T47D (cell line): ENCODE measurements at places on chromosomes 2 and 18.

GRCh38 chr2:146461068-146461467, 1383.8 kb upstream of the ACVR2A start:
- DNase-seq: no peak

DNA sequence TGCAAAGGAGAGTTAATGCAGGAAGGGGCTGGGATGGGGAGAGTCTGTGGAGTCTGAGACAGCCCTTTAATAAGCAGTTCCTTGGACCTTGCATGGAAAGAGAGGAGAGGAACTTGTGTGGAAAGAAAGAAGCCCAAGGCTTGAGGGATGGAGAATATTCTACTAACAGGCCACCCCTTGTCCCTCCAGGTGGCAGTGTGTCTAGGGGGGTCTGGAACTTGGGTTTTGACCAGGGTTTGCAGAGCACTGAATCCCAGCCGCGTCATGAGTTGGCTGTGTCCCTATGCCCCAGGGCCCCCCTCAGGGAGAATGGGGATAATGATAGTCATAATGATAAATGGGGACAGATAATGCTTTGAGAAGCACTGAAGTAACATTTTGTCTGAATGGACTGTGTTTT, 15.0 kb downstream of the TCF7L1 start:
- no peak for DNase-seq

GRCh38 chr2:201151127-201151981, 31.6 kb upstream of the CASP10 start:
- DNase-seq: no peak

- DNase-seq: no peak
Observed at GRCh38 chr2:121004359-121004758, 268.7 kb downstream of the GLI2 start.

DNA sequence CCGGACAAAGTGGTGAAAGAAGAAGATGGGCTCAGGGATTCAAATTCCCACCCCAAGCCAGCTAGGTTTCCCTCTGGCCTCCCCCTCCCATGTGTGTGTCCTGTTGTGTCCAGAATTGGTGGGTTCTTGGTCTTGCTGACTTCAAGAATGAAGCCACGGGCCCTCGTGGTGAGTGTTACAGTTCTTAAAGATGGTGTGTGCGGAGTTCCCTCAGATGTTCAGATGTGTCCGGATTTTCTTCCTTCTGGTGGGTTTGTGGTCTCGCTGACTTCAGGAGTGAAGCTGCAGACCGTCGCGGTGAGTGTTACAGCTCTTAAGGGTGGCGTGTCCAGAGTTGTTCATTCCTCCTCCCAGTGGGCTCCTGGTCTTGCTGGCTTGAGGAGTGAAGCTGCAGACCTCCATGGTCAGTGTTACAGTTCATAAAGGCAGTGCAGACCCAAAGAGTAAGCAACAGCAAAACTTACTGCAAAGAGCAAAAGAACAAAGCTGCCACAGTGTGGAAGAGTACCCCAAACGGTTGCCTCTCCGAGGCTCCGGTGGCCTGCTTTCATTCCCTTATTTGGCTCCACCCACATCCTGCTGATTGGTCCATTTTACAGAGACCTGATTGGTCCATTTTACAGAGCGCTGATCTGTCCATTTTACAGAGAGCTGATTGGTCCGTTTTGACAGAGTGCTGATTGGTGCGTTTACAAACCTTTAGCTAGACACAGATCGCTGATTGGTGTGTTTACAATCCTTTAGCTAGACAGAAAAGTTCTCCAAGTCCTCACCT, 37.7 kb upstream of the KLF11 start:
- DNase-seq: no peak

DNA sequence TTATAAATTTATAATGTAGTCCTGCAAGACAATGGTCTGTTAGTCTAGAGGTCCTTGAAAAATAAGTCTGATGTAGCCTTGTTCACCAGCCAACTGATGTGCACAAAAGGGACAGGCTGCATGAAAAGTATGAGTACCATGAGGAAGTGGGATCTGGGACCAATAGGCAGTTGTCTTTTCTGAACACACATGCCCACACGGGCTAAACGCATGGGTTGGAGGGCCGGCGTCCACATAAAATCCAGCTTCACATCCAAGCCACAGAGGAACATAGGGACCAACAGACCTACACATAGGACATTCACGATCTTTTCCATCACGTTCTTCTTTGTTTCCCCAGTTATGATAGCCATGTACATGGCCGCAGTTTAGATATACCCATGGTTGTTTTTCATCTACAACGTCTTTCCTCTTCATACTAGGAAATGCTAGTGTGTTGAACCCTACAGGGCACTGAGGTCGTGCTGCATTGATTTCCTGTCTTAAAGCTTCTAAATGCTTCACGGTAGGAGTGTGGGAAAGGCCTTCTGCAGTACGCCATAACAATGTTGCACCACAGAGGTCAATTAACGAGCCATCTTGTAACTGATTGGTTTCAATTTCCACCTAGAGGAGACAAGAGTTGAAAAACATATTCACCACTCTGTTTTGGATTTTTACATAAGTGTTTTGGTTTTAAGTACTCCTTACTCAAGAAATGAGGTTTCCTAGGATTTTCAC, 49.4 kb downstream of the PELI1 start:
- DNase-seq: no peak

GRCh38 chr2:159086342-159086741, 117.9 kb downstream of the TANC1 start:
- DNase-seq: no peak

DNA sequence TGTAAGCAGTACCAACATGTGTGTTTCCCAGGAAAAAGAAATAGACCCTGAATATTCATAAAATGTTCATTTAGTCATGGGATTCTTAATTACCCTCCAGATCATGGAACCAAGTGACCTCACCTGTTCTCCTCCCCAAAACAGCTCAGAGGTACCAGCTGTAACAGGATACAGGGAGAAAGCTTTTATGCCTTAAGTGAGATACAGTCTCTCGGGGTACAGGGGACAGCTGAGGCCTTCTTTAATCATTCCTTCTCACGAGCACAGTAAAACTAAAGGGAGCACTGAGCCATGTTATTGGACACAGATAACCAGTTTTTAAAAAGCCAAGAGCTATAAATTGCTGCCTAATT, 16.6 kb downstream of the EPHA4 start:
- DNase-seq: no peak

- no peak for DNase-seq
Observed at GRCh38 chr18:6406910-6407470, 7.7 kb downstream of the L3MBTL4 start.

DNA sequence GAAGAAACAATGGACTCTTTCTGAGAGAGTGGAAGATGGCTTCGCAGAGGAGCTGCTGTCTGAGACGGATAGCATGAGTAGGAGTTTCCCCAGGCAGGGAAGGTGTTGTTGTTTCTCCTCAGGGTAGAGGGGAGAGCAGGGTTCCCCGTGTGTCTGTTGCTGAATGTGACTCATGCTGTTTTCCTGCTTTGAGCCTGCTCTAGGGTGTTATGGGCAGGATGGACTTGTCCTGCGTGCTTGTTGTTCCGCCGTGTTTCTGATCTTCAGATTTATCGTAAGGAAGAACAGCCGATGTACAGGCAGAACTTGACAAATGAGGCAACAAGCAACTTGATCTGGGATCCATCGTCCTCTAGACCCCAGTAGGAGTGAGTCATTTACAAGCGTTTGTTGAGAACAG, 19.7 kb upstream of the MYCN start:
- no peak for DNase-seq

- DNase-seq: no peak
Observed at GRCh38 chr2:70854411-70854810, 18.8 kb upstream of the CD207 start.

DNA sequence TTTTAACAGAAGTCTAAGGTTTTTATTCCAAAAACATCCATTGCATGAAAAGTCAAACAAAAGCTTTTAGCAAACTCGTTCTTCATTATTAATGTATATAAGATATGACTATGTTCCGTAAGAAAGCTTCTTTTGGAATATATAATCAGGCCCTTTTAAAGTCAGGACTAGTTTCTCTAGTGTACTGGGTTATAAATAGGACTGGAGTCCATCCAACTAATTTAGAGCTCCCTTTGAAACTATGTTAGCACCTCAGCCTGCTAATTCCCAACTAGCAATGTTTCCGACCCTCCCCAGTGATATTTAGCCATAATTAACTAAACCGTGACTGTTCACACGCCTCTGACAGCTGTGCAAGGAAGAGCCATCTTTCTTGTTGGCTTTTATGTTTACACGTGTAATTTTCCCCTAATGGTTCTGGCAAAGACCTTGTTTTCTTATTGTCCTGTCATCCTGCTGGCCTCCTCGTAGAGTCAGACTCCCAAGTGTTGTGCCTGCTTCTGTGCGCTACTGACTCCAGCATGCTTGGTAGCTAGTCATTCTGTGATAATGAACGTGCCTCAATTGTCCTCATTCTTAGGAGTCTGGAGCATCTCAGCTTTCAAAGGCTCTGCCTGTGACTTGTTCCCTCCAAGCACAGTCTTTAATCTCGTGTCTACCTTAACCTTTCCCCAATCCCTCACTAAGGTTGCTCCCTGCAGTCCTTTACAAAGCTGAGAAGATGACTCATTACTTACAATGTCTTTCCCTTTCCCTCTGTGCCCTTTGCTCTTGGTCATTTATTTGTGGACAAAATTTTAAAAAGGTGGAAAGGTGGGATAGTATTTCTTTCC, 172.2 kb upstream of the RASGRP3 start:
- DNase-seq: no peak

GRCh38 chr18:31154181-31154580, 8.5 kb downstream of the DSC1 start:
- DNase-seq: no peak

- DNase-seq: no peak
Observed at GRCh38 chr2:122480501-122481243, 725.2 kb downstream of the TSN start.

DNA sequence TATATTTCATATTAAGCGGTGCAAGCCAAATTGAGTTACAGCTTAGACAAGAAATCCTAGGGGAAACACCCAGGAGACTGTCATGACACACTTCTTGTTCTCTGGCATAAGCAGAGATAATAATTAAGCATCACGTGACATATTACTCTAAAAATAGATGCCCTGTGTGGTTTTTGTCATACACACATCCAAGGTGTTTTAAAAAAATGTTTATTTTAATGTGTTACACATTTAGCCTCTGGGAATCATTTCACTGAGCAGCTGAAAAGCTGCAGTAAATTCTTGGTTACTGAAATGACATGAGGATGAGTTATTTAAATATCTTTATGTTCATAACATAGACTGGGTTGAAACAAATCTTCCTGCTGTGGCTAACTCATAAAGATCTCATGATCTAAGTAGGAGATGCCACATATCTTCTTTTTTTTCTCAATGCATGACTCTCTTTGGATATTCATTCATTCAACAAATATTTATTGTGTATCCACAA, 38.0 kb upstream of the ERMN start:
- no peak for DNase-seq

- DNase-seq: no peak
Observed at GRCh38 chr2:8615576-8616281, 66.1 kb upstream of the ID2 start.

GRCh38 chr2:36516136-36516870, 81.7 kb downstream of the FEZ2 start:
- DNase-seq: no peak

- no peak for DNase-seq
Observed at GRCh38 chr2:52597346-52597745, 1170.3 kb upstream of the CHAC2 start.

GRCh38 chr2:71466301-71467179, 13.2 kb downstream of the DYSF start:
- DNase-seq: peak; percentile 31

- no peak for DNase-seq
Observed at GRCh38 chr2:96498021-96498431, 7.1 kb downstream of the NEURL3 start.

DNA sequence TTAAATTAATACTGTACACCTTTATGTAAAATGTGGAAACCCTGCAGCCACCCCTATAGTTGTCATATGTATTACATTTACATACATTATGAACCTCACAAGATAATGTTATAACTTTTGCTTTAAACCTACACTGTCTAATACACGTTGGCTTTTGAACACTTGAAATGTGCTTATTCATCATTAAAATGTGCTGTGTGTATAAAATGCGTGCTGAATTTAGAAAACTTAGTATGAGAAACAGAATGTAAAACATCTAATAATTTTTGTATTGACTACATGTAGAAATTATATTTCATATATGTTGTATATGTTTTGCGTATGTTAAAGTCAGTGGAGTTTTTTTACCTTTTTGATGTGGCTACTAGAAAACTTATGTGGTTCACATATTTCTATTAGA, 68.8 kb downstream of the MAPRE2 start:
- DNase-seq: no peak

GRCh38 chr2:190744041-190744440, 95.2 kb downstream of the NAB1 start:
- no peak for DNase-seq

GRCh38 chr2:216620786-216621185, 12.4 kb upstream of the IGFBP2 start:
- no peak for DNase-seq

DNA sequence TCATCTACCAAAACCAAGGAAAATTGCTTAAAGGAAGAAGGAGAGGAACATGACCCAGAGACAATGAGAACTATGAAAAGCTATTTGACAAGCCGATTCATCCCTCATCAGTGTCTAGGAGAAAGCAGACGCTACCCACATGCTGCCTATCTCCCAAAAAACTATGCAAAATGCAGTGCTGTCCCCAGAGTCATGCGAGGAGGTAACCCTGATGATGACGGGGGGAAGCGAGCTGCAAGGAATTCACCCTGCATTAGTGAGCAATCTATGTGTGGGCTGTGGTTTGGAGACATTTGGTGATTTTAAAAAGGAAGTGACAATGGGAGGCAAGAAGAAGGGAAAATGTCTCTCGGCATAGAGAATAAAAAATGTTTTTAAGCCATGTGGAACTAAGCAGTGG, 472.7 kb downstream of the CMPK2 start:
- no peak for DNase-seq

- DNase-seq: peak; percentile 50
Observed at GRCh38 chr2:165469417-165469816, at the start of gene CSRNP3. CSRNP3 (plus strand) TSS chr2:165469698; CDS start chr2:165595066, 125,368 bp downstream.

DNA sequence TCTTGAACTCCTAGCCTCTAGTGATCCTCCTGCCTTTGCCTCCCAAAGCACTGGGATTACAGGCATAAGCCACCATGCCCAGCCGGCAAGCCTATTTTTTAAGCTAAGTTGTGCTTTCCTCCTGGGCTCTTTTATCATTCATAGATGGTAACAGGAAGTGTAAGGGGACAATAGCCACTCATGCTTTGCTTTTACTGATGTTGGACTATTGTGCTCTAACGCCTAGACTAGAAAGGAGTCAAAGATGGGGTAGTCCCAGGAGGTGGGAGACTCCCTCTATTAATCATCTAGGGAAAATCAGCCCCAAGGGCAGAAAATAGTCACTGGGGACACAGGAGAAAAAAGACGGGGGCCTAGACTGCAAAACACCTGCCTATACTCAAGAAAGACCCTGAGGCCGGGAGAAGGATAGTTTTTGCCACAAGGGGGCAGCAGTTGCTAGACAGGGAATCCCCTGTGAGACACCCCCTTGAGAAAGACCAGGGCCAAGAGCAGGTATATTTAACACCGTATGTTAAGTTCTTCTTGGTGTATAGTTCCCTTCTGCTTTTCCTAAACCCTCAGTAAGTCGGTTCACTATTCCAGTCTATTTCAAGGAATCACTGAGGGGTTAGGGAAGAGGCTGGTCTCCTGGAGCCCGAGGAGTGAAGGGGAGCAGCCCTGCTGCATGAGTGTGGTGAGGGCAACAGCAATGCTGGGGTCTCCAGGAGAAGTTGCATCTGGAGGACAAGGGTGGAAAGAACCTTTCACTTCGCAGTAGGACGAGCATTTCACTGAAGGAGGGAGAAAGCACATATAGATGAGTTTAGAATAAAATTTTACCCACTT, 2.1 kb upstream of the CXCR1 start:
- DNase-seq: no peak
